ENCODE measurements at places on chromosomes 1 and 21.

GRCh38 chr1:236938760-236939159 is 65.5 kb downstream of the MT1HL1 start:
- no peak for DNase-seq

DNA sequence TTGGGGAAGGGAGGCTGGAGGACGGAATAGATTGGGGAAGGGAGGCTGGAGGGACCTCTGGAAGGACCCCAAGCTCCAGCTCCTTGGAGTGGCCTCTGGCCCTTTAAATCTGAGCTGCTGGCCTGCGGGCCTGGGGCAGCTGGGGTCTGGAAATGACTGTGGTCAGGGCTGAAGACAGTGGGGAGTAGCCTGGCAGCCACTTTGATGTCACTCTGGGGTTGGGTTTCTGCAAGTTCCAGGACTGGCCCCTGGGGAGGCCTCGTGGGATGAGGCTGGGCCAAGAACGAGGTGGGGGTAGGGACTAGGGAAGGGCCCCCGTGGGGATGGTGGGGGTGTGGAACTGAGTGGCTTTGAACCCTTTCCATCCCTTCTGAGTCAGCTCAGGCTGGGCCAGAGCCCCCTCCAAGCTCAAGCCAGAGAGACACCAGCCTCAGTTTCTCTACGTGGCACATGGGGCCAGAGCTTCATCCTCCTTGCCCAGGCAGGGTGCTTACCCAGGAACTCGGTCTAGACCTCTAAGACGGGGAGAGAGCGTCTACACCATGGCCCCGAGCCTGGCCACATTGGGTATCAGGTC is 59.7 kb downstream of the ALPL start:
- no peak for DNase-seq

DNA sequence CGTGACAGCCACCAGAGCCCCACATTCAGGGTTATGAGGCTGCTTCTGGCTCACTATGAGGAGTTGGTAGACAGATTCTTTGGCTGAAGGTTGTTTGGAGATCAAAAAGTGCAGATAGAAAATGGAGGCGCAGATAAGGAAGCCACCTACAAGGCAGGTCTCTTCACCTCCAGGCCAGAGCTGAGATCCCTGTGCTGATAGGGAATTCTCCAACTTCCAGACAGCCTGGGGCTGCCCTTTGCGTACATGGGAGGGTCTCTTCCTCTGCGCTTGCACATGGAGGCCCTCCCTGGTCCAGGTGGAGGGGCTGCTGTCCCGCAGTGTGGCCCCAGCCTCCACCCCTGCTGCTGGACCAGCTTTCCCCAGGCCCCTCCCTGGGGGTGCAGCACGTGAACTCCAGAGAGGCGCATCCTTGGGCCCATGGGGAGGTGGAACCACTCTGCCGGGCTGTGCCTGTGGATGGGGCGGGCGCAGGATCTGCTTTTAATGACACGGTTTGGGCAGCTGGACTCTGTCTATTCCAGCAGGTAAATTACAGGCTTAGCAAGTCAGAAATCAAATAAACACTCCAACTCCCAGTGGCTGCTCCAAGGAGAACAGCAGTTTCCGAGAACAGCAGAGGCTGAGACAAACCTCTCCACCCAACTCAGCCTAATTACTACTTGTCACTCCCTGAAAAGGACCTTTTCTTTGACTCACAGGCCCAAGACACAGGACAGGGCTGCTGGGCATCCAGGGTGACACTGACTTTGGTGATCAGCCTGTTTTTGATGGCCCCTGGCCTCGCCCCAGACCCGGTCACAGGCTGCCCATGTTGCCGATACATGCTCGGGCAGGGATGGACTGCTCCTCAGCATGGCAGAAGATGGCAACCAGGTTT is 12.4 kb downstream of the OXCT2 start:
- DNase-seq = no peak

DNA sequence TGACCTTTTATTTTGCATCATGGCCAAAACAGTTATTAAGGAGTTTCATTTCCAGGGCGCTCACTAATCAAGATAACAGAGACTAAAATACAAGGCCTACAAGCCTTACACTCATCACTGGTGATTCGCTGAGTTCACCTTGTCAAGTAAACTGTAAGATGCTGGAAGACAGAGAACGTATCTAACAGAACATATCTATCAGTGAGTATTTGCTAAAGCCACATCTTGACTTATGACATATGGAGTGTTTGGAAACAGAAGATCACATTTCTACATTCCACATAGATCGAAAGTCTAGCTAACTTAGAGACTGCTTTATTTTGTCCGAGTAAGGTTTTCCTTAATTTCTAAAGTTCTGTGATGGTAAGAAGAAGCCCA is 506.5 kb downstream of the SMYD3 start:
- no peak for DNase-seq

GRCh38 chr1:56453417-56454078 is 125.8 kb downstream of the PLPP3 start:
- no peak for DNase-seq

DNA sequence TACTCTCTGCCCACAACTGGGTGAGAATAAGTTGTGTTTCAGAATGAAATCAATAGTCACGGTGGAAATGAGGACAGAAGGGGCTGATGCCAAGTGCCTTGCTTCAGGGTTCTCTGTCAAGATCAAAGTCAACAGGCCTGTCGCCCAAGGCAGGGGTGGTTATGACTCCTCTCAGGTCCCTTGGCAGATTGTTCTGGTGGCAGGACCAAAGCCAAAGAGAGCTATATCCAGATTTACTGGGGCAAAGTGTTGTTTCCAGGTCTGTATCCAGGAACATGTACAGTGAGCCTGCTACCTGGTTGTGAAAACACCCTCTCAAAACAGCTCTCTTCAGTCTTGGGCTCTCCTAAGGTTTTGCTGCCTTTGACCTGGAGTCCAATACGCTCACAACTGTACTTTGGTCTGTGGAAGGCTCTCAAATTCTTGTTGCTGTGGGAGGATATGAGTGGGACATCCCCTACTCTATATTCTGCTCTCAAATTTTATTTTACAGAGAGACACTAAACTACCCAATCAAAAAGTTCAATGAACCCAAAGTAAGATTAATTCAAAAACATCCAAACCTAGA is 175.1 kb upstream of the ETV3 start:
- no peak for DNase-seq

GRCh38 chr21:37886120-37886519 is 30.1 kb downstream of the KCNJ6 start:
- DNase-seq = no peak

DNA sequence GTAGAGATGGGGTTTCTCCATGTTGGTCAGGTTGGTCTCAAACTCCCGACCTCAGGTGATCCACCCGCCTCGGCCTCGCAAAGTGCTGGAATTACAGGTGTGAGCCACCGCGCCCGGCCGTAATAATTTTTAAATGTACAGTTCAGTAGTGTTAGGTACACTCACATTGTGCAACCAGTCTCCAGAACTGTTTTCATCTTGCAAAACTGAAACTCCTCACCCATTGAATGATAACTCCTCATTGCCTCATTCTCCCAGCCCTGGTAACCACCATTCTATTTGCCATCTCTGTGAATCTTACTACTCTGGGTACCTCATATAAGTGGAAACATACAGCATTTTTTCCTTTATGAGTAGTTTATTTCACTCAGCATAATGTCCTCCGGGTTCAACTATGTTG is 3.4 kb downstream of the NLRP3 start:
- DNase-seq = no peak

- DNase-seq = no peak
Observed at GRCh38 chr1:203954788-203955552, 93.6 kb downstream of the SNRPE start.

- peak; percentile 91 for DNase-seq
Observed at GRCh38 chr21:17819114-17819876, at the start of gene C21orf91. Gene C21orf91, minus strand, starts transcription at chr21:17819356. Its CDS starts 1,038 bp downstream, at chr21:17818318.

DNA sequence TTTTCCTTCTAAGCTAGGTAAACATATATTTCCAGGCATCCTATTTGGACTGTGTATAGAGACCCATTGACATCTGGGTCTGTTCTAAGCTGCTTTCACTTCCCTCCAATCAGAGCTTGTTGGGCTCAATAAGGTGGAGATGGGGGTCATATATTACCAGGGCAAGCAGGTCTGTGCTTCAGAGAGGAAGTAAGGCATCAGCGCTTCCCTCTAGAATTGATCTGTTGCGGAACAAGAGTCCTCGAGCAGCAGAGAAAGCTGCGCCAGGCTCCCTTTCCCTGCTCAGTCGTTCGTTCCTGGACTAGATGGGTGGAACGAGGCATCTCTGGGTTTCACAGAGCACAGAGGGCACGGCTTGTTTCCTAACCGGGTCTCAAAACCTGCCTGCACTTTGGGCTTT is 63.5 kb downstream of the DISC1 start:
- no peak for DNase-seq

DNA sequence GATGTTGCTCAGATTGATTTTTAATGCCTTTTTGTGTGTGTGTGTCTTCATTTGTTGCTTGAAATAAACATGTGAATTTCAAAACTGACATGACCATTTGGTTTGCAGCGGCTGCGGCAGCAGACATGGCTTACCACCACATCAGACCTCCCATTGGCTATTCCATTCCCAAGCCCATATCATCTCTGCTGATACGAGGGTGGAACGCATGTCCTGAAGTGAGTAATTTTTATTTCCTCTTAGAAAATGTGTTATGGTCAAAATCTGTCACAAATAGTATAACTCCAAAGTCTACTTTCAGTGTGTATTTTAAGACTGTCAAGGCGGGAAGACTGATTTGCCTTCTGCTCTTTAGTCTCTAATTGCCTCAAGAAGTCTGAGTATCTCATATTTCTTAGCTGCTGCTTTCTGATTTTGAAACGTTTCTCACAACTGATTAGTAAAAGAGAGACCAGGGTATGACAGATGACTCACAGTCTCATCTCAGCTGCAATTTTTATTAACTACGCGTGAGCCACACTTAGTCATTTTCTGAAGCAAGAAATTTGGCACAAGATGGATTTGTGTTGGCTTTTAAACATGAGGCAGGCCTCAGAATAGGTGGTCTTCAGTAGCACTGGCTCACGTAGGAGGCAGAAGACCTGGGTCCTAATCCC is 49.0 kb downstream of the LRRC53 start:
- DNase-seq = no peak

GRCh38 chr1:91894036-91894761 is 8.2 kb upstream of the TGFBR3 start:
- DNase-seq = no peak

- DNase-seq = peak; percentile 49
Observed at GRCh38 chr1:172742599-172743500, 83.9 kb downstream of the FASLG start.

GRCh38 chr21:45949928-45950739 is 31.4 kb upstream of the COL6A1 start:
- DNase-seq = no peak

GRCh38 chr1:192477630-192478029 is 97.9 kb upstream of the RGS1 start:
- DNase-seq = peak; percentile 36
